Smooth muscle cell of the coronary artery (primary cell): ENCODE measurements at places on chromosomes 2 and 18. TPM values are rescaled to one million over a fixed set of nuclear protein-coding genes. Genes with fewer than 3 reads are reported as not detected.

The AQP12A gene
- total RNA-seq = not detected in 2 replicates

The CEP192 gene
- total RNA-seq = 21.1 and 23.2 TPM in 2 replicates

The UCN gene
- total RNA-seq = 0.30 TPM in 1 of 2 replicates, not detected in the other

The SCYGR5 gene
- total RNA-seq = not detected in 2 replicates

The KIDINS220 gene
- total RNA-seq = 59.8 and 86.2 TPM in 2 replicates

The FLACC1 gene
- total RNA-seq = 0.60 and 1.2 TPM in 2 replicates

The LOXL3 gene
- total RNA-seq = 25.5 and 62.8 TPM in 2 replicates

The ABCB11 gene
- total RNA-seq = not detected in 2 replicates

The SFTPB gene
- total RNA-seq = 0.30 TPM in 1 of 2 replicates, not detected in the other

The DNAJC10 gene
- 61.3 and 140 TPM in 2 replicates for total RNA-seq

The DIPK1C gene
- not detected in 2 replicates for total RNA-seq

The KCNG2 gene
- total RNA-seq = 0.12 TPM in 1 of 2 replicates, not detected in the other

The PHOSPHO2 gene
- total RNA-seq = 0.94 and 1.2 TPM in 2 replicates

The SIX3 gene
- total RNA-seq = not detected in 2 replicates

The NETO1 gene
- total RNA-seq = not detected in 2 replicates

The FIGN gene
- 0.53 and 5.6 TPM in 2 replicates for total RNA-seq

The RAX gene
- total RNA-seq = not detected in 2 replicates
